ENCODE measurements at places on chromosomes 3 and 15.

DNA sequence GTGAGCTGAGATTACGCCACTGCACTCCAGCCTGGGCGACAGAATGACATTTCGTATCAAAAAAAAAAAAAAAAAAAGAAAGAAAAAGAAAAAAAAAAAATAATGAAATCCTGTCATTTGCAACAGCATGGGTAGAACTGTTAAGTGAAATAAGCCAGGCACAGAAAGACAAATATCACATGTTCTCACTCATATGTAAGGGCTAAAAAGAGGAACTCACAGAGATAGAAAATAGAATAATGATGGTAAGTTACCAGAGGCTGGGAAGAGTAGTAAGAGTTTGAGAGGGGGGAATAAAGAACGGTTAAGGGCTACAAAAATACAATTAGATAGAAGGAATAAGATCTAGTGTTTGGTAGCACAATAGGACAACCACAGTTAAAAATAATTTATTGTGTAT lies 19.7 kb downstream of the DENND6A start:
- no peak for DNase-seq

GRCh38 chr3:39383881-39384664 lies 903 bp downstream of the SLC25A38 start:
- peak; percentile 67 for DNase-seq

GRCh38 chr3:63450023-63450422 lies 171.9 kb downstream of the SYNPR start:
- DNase-seq: no peak

GRCh38 chr3:157414861-157415260 lies 21.8 kb upstream of the PTX3 start:
- no peak for DNase-seq

- DNase-seq: no peak
These were observed 39.4 kb upstream of the WNT5A start for GRCh38 chr3:55526332-55527030.

DNA sequence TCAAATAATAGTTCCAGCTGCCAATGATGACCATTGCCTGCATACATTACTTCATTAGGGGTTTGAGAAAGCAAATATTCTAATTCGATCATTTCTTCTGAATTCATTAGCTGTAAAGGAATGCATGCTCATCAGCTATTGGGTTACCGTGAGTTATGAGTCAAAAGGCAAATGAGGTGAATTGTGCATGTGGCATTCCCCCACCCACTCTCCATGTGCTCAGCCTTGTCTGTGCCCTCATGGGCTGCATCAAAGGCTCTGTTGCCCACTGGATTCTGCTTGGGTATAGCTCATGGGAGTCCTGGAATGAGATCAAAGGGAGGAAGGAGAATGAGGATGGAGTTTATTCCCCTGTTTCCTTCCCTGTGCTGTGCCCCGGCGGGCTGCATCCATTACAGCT lies 99.3 kb upstream of the CHRNA7 start:
- no peak for DNase-seq

GRCh38 chr15:72919936-72920465 lies 132.3 kb upstream of the NEO1 start:
- DNase-seq: no peak

- DNase-seq: no peak
These were observed 40.4 kb downstream of the OR4F15 start for GRCh38 chr15:101852356-101852755.

DNA sequence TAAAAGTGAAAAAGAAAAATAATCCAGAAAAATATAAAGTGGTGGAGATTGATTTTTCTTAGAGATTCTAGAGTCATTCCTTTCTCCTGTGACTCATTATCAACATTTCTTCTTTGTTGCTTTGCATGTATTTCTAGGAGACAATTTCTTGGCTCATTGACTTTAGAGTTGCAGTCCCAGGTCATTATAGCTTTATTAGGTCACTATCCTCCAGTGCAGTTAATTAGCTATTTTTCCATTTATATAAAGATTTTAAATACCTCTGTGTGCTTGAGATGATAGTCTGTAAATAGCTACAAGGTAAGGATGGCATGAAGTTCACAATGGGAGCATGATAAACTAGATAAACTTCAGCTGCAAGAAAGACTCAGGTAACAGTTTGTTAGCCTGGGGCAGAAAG lies at the start of gene OR4F15:
Gene OR4F15 (plus strand): TSS at position 301 of the 400 bp plus-strand sequence. CDS start 5,985 bp downstream, outside the sequence.
- no peak for DNase-seq

GRCh38 chr3:7854266-7854665 lies 647.4 kb upstream of the LMCD1 start:
- no peak for DNase-seq

DNA sequence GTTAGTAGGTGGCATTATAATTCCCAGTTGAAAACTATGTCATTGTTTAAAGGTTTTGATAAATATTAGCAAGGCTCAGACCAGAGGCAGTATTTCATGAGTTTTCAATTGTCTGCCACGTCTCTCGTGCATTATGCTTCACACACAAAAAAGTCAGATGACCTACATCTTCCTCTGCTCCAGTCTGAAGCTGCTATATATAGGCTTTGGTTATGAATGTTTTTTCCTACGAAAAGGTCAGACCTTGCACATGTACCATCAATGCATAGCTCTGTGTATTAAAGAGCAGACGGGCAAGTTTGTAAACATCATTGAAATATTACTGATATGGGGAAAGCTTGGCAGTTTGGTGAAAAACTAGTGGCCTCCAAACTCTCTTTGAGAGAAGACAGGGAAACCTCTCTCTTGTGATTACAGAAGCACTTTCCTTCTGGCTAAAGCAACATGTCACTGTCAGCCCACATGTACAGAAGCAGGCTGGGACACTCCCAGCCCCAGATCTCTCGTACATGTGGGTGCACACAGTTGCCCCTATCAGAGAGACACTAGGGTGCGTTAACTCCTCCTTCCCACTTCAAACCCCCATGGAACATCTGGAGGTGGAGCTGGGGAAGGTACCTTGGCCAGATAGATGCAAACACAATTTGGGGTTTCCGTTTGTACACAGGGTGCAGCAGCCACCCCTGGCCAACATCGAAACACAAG lies 184.0 kb upstream of the BCL6 start:
- DNase-seq: no peak

DNA sequence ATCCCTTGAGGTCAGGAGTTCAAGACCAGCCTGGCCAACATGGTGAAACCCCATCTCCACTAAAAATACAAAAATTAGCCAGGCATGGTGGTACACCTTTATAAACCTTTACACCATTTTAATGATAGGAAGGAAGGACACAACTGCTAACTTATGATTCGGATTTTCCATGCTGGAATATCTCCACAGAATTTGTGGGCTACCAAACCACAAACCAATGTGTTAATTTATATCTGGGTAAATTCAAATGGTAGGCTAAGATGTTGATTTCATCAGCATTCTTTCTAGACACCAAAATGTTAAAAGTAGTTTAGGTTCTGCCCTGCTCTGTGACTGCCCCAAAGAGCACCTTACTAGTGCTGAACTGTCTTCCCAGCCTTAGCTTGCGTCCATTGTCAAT lies 72.8 kb downstream of the POLQ start:
- no peak for DNase-seq

GRCh38 chr3:38297947-38298711 lies 16.0 kb downstream of the SLC22A14 start:
- no peak for DNase-seq

DNA sequence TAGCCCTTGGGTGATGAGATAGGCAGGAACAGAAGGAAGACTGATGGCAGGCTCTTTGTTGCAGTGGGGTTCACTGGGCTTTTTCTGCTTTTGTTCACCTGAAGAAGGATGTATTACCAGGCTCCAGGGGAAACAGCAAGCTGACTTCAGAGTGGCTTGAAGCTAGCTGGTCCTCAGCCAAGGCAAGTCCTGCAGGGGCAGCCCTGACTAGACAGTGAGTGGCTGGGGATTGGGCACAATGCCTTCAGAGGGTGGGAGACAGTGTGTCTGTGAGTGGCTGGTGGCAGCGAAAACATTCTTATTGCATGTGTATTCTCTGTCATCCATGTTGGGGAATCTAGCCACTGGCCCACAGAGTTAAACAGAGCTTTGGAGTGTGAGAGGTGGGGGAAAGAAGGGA lies 2.3 kb upstream of the TEX264 start:
- DNase-seq: no peak

GRCh38 chr15:66675446-66675845 lies 26.6 kb upstream of the SMAD6 start:
- DNase-seq: no peak

- DNase-seq: no peak
These were observed 96.0 kb upstream of the ZNF385D start for GRCh38 chr3:21847005-21847404.

DNA sequence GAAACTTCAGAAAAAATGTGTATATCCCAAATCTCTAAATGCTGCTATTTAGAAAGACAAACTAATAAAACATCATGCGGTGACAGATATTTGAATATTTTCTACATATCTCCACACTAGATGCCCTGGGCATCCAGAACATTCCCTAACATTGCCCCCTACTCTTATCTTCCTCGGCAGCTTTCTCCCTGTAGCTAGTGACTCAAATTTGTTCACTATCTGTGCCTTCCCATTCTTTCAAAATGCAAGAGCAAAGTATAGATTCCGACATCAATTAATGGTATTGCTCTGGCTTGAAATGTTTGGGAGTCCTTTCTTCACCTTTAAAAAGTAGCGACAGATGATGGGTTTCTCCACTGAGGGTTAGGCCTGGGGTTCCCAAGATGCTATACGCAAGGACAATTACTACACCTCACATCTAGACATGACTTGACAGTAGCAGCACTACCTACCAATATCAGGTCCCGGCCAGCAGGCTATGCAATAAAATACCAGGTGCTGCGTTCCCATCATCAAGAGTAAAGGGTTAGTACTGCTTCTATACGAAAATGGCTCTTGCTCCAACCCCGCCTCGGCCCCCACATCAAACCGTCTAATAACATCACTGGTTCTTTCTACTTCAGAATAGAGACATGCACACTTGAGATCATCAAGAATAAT lies 631 bp downstream of the UBR1 start:
- DNase-seq: no peak

GRCh38 chr3:197408177-197408957 lies 110.0 kb upstream of the DLG1 start:
- no peak for DNase-seq

GRCh38 chr3:78497021-78497420 lies 1270.8 kb downstream of the ROBO1 start:
- DNase-seq: no peak

GRCh38 chr3:12125772-12126171 lies 32.9 kb downstream of the TIMP4 start:
- DNase-seq: no peak

DNA sequence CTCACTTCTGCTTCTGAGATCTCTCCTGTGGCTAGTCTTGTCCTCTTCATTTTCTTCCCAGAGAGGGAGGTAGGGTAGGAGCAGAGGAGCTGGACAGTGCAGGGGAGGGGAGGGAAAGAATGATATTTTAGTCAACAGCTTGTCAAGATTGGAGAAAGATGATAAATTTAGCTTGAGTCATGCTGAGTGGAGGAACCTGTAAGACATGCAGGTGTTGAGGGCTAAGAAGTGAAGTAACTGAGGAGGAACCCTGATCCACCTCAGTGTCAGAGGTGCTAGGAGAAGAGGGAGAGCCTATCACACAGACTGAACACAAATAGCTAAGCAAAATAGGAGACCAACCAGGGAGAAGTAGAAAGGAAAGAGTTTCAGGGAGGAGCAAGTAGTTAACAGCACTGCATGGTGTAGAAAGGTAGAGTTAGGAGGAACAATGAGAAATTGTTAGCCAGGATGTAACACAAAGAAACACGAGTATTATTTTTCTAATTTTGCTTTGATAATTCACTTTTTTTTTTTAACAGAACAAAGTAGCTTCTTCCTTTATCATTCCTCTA lies 108.2 kb upstream of the CHRM5 start:
- DNase-seq: no peak
